ENCODE measurements at places on chromosomes 11 and 22.

DNA sequence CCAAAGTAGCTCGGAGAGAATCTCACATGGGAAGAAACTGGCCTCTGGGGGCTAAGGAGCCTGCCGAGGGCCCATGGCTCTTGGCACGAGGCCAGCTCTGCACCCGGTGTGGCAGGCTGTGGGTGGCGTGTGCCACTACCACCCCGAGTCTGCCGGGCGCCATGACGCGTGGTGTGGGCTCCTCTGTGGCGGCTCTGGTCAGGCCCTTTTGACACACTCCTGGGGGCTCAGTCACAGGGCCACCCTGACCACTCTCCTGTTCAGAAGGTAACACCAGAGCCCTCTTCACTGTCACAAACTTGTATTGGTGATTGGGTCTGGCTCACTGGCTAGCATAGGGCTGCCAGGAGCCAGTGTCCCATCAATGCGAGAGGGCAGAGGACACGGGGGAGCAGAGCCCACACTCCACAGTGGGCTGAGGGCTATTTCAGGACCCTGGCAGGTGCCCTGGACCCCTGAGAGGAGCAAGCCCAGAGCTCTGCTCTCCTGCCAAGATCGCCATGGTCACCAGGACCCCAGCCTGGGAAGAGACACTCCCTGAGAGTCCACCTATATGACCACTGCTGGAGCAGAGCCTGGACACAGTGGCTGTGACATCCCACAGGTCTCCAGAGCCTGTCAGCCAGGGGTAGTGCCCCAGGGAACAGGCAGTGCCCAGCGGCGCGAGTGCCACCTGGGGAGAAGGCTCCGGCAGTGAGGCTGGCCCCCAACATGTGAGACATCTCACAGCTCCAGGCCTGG is 8.6 kb upstream of the PPM1F start:
- no peak for DNase-seq

DNA sequence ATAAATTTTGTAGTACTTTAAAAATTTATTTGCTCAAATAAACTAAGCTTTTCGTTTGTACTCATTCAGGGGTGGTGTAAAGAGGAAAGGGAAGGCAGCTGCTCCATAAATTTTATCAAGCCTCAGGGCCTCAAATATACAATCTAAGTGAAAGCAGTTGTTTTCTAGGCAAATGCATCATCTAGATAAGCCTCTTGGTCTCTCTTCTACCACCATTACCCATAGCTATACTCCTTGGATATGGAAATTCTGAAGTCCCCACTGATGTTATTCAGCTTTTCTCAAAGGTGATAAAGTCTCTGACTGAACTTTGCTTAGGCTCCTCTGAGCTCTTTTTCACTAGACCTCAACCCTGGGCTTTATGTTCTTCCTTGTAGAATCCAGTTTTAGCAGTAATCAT is 1313.1 kb downstream of the JRKL start:
- DNase-seq = no peak

DNA sequence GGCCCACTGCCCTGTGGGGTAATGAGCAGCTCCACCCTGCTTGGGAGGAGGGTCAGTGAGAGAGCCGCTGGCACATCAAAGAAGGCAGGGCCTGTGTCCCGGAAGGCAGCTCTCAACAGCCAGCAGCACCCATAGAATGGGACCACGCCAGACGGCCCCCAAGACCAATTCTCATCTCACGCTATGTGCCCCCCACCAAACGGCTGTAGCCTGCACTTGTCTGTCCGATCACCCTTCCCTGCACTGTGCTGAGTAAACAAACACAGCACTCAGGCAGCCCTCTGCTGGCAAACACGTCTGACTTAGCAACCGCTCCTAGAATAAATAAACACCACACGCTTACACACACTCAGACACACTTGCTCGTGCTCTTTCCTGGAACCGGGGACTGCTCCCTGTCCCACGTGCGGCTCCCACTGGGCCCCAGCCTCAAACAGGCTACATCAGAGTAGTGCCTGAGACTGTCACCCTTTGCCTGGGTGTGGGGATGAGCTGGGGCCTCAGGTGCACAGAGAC is 53.2 kb upstream of the CDON start:
- no peak for DNase-seq

DNA sequence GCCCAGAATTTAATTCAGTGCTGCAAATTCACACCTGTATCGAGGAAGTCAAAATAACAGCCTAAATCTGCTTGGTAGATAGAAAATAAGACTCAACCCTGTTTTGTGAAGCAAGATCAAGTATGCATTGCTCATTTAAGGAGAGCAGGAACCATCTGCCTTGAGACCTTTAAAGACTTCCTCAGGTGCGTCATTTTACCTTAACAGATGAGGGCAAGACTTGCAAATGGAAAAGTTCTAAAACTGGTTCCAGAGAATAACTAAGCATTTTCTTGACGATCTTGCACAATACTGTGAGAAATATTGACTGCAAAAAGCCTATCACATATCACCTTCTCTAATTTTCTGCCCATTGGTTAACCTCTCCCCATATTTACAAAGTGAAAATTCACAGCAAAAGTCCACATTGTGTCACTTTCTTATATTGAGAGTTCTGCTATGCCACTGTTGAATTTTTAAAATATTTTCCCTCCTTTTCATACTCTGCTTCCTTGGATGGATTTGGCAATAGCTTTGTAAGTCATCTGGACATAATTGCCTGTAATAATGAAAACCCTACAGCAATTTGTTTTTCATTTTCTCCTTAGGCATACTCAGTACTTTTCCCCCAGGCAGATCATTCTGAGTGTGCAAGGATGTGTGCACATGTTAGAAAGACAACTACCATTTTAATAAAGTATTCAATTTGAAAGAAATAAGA is 234.2 kb downstream of the AASDHPPT start:
- DNase-seq = no peak

- DNase-seq = no peak
These were observed 76.7 kb upstream of the PICALM start for GRCh38 chr11:86145439-86146156.

DNA sequence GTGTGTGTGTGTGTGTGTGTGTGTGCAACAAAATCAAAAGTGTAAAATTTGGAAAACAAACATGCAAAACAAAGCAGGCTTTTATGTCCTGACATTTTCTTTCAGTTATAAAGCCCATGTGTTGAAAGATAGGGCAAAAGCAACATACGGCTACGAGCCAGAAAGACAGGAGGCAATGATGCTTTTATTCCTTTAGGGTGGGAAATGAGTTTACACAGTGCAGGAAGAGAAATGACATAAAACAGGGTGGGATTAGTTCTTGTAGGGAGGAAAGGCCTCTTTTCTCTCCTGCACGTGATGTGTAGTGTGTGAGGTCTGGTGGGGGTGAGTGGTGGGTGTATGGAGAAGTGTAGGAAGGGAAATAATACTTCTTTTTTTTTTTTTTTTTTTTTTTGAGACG is 29.4 kb downstream of the IL18 start:
- DNase-seq = no peak

- DNase-seq = no peak
These were observed 991.2 kb upstream of the TENM4 start for GRCh38 chr11:80432057-80432456.

- no peak for DNase-seq
These were observed 25.0 kb upstream of the CREB3L1 start for GRCh38 chr11:46252373-46252914.

DNA sequence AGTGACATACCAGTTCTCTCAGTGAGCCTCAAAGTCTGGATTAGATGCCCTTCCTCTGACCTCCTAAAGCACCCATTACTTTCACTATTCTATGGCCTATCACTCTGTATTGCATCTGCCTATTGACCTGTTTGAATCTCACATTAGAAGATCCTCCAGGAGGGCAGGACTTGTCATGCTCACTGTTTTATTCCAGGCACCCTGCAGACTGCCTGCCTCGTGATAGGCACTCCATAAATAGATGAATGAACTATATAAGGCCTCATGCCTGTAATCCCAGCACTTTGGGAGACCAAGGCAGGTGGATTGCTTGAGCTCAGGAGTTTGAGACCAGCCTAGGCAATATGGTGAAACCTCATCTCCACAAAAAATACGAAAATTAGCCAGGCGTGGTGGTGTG is 160.1 kb upstream of the CADM1 start:
- DNase-seq = no peak

DNA sequence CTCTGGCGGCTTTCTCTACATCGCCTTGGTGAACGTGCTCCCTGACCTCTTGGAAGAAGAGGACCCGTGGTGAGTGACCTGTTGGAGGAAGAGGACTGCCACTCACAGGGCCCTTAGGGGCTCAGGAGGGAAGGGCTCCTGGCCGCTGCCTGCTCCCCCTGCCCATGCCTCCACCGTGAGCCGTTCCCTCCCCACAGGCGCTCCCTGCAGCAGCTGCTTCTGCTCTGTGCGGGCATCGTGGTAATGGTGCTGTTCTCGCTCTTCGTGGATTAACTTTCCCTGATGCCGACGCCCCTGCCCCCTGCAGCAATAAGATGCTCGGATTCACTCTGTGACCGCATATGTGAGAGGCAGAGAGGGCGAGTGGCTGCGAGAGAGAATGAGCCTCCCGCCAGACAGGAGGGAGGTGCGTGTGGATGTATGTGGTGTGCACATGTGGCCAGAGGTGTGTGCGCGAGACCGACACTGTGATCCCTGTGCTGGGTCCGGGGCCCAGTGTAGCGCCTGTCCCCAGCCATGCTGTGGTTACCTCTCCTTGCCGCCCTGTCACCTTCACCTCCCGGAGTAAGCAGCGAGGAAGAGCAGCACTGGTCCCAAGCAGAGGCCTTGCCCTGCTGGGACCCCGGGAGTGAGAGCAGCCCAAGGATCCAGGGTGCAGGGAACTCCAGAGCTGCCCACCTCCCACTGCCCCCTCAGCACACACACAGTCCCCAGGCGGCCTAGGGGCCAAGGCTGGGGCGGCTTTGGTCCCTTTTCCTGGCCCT is 6.9 kb downstream of the SLC39A13 start:
- DNase-seq = no peak

GRCh38 chr22:38761202-38762162 is 5.7 kb upstream of the SUN2 start:
- no peak for DNase-seq

DNA sequence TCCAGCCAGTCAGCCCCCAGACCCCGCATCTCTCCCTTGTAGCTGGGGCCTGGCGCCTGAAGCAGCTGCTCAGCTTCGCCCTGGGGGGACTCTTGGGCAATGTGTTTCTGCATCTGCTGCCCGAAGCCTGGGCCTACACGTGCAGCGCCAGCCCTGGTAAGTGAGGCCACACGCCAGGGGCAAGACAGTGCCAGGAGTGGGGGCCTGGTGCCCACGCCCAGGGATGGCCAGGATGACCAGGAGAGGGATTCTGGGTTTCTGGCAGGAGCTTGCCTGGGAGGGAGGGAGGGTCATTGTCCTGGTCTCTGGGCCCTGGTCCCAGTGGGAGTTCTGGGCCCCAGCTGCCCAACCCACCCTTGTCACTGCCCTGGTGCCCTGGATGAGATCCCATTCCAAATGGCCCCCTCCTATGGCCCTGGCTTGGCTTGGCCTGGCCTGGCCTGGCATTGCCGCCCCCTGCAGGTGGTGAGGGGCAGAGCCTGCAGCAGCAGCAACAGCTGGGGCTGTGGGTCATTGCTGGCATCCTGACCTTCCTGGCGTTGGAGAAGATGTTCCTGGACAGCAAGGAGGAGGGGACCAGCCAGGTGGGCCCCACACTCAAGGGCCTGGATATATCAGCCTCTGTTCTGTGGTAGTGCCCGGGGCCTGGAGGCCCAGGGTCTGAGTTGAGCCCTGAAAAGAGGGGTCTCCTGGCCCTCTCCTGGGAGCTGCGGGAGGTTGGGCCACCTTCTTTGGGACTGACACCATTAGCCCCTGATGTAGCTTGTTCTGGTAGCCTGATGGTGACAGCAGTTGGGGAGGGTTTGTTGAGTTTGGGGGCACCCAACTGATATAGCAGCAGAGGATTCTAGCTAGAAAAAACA is 3.7 kb downstream of the SLC39A13 start:
- no peak for DNase-seq

DNA sequence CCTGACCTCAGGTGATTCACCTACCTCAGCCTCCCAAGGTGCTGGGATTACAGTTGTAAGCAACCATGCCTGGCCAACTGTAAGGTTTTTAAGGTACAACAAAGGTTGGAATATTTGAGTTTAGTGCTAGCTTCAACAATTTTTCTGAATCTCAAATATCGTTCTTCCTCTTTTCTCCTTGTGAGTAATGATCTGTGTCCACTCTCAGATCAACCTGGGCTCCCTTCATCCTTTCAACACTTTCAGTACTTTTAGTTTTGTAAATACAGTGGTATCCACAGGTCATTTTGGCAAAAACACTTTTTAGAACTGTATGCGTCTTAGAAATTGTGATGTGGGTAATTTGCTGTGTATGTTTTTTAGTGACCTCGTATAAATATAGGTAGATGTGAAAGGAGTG is 7.9 kb downstream of the PACS1 start:
- DNase-seq = no peak

DNA sequence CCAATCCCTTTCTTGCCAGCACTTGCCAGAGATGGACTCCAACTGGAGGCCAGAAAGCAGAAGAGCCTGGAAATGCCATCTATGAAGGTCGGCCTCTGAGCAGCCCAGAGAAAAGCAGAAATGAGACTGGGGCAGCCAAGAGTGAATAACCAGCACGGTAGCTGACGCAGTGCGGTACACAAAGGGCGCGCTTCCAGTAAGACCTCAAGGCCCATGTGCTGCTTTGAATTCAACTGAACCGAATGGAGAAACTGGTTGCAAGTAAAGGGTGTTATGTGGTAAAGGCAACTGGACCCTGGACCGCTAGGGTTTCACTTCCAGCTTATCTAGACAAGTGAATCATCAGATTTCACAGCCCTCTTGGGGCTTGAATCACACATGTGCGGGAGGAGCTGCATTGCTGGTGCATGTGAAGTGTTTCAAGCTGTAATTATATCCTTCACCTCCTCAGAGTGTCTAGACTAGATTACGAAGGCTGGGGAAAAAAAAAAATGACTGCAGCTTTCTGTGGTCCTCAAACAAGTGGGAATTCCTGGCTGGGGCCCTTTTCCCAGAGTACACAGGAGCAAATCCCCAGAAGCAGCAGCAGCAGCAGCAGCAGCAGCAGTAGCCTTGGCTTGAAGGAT is 128.9 kb downstream of the CCDC34 start:
- no peak for DNase-seq

DNA sequence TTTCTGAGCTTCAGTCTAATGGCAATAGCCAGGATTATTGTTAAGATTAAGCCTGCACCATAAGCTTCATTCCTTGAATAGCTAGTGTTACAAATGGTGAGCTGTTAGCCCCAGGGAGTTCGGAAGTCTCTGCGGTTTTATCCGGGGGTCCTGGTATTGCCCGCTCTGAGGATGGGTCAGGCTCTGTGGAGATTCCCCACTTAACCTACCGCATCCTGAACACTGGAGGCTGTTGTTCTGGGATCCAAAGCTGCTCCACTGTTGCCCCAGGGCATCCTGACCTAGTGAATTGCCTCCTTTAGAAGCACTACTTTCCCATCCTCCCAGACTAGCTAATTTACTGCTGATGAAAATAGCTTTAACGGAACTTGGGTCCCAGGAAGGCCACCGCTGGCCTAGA is 14.5 kb upstream of the PEX26 start:
- DNase-seq = no peak

GRCh38 chr11:66891851-66892660 is 35.2 kb downstream of the LRFN4 start:
- peak; percentile 20 for DNase-seq
